Stimulated activated CD8-positive, alpha-beta memory T cell treated with anti-CD3 and anti-CD28 coated beads, Interleukin-15, amount 100 ng/mL, for 4 hours (primary cell): ENCODE measurements at places on chromosomes 2 and 18.

- DNase-seq, result no peak
Observed at GRCh38 chr2:240467659-240468302, 32.3 kb downstream of the GPC1 start.

- no peak for DNase-seq
Observed at GRCh38 chr18:58394602-58395425, 234.1 kb downstream of the ALPK2 start.

- DNase-seq, result no peak
Observed at GRCh38 chr2:225462417-225462816, 62.9 kb downstream of the NYAP2 start.

DNA sequence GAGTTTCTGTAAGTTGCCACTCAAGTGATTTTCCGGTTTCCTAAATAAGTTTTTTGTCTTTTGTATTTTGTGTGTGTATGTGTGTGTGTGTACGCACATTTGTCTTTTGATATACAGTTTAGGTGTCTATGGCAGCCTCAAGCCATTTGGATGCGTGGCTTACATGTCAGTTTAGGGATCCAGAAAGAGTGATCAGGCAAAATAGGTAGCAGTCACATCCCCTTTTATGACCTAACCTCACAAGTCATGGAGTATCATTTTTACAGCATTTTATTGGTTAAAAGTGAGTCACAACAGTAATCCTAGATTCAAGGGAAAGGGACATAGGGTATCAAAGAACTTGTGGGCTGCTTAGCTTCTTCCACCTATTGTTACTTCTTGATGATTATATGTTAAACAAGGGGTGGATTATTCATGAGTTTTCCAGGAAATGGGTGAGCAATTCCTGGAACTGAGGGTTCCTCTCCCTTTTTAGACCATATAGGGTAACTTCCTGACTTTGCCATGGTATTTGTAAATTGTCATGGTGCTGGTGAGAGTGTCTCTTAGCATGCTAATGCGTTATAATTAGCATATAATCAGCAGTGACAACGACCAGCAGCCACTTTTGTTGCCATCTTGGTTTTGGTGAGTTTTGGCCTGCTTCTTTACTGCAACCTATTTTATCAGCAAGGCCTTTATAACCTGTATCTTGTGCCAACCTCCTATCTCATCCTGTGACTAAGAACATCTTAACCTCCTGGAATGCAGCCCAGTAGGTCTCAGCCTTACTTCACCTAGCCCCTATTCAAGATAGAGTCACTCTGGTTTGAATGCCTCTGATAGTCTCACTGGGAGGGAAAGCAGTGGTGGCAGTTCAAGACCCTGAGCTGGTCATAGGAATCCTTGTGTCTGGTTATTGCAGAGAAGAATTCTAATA lies 8.6 kb upstream of the SOCS6 start:
- DNase-seq, result no peak

DNA sequence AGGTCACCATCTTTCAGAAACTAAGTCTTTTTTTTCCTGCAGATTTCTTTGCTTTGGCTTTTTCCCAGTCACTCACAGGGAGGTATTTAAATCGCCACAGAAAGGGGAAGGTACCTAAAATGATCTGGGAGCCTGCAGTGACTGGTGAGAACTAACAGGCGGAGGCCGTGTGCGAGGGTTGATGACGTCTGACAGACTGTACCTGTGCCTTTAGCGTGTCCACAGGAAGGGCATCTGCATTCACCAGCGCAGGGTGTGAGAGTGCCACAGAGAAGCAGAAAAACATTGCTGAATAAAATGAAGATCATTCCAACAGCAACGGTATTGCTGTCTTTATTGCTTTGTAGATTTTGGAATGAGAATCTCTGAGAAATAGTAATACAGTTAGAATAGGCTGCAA lies 5.7 kb downstream of the CTDP1 start:
- DNase-seq, result no peak

DNA sequence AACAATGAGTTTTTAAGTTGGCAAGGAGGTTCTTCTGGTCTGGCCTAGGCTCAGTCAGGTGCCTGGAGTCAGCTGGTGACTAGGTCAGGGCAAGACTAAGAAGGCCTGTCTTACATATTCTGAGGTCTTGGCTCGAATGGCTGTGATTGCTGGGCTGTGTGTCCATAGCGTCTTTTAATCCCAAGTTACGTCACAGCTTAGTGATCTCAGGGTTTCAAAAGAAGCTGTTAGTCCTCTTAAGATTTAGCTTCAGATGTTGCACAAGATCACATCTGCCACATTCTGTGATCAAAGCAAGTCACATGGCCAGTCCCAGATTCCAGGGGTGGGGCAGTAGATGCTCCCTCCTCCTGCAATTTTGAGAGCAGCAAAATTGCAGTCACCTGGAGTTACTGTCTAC lies 61.3 kb downstream of the PKP4 start:
- no peak for DNase-seq

- DNase-seq, result no peak
Observed at GRCh38 chr2:239255628-239256349, 145.0 kb downstream of the HDAC4 start.

DNA sequence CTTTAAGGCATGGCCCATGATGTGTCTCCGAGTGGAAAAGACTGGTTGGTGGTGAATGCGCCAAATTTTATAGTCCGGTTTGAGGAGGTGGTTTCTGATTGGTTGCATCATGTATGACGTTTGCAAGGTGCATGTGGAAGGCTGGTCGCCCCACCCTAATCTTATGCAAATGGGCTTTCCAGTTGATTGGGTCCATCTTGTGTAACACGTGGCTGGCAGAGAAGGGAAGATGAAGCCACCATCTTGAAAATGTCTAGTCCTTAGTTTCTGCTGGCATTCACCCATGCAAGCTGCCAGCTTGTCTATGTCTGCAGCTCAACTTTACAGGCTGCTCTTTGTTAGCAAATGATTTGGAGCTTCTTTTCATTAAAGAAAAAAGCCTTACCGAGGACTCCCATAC lies 132.2 kb downstream of the PIK3C3 start:
- DNase-seq, result no peak

DNA sequence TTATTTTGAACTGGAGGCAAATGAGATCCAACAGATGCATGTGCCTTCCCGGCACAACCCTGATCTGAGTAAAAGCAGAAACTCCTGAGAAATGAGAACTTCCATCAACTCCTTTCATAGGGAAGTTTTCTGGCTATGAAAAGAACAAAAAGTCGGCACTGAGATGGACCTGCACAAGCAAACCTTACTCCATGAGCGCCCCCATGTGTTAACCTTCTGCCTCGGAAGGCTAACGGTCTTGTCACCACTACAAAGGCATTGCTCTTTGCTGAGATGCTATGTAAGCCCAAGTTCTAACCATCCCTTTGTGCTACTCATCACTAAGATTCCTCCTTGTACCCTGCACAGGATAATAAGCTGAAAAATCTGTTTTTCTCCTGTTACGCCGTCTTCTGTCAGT lies 57.3 kb upstream of the SULT1C3 start:
- DNase-seq, result no peak

GRCh38 chr2:109326306-109326705 lies 197.3 kb downstream of the SH3RF3 start:
- no peak for DNase-seq

DNA sequence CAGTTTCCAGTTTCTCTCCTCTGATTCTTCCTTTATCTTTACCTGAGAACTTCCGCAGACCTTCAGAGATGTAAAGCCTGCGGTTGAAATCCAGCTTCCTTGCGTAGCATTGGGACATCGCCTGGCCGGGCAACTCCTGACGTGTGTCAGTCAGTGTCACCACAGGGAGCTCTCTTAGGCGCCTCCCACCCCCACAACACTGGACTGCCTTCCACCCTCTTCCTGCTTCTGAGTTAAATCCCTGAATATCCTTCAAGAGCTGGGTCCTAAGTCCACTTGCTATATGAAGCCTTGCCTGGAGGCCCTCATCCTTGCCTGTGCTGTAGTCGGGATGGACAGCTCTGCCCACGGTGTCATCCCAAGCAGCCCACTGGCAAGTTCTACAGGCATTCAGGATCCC lies 179.4 kb downstream of the SEPTIN10 start:
- DNase-seq, result no peak

DNA sequence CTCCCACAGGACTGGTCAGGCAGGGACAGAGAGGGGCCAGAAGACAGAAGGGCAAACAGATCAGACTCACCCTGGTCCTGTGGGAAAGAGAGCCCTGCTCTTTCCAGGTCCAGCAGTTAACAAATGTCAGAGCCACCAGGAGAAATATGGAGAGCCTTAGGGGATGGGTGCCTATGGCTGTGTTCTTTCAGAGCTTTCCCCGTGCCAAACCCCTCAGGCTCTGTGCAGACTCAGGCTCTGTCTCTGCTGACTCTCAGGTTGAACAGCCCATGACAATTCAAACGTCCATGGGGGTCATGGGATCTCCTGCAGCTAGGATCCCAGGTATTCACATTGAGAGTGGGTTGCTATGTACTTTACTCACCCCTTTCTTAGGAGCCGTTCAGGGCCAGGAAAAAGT lies 120.8 kb upstream of the ERBB4 start:
- DNase-seq, result no peak

- DNase-seq, result no peak
Observed at GRCh38 chr18:7333025-7333562, 102.2 kb downstream of the LRRC30 start.

DNA sequence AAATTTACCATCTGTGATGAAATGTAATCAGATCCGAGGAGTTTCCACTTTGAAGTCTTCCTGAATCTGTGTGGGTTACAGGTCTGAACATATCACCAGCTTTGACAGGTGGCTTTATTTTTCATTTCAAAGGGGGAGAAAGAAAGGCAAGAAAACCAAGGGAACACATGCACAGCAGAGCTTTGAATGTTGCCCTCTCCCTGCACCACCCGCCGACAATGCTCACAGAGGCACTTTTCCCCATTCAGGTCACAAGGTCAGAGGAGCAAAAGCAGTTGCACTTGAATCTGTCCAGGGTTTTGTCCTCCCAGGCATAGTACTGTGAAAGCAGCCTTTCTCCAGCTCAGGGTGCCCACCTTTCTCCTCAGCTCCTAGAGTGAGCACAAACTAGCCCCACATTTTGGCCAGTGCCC lies 130.2 kb downstream of the OSR1 start:
- DNase-seq, result no peak

GRCh38 chr2:118148133-118148532 lies 59.9 kb downstream of the INSIG2 start:
- no peak for DNase-seq

DNA sequence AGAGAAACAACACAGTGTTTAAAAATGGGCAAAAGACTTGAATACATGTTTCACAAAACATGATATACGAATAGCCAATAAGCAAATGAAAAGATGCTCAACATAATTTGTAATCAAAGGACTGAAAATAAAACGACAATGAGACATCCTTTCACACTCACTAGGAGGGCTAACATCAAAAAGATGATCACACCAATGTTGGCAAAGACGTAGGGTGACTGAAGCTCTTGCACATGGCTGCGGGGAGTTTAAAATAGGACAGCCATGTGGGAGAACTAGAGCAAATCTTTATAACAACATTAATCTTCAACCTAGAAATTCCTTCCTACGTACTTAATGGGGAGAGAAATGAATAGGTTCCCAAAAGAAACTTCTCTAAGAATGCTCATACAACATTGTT lies 19.2 kb upstream of the SEH1L start:
- DNase-seq, result no peak

GRCh38 chr2:10157293-10157692 lies 34.8 kb downstream of the RRM2 start:
- DNase-seq, result no peak

DNA sequence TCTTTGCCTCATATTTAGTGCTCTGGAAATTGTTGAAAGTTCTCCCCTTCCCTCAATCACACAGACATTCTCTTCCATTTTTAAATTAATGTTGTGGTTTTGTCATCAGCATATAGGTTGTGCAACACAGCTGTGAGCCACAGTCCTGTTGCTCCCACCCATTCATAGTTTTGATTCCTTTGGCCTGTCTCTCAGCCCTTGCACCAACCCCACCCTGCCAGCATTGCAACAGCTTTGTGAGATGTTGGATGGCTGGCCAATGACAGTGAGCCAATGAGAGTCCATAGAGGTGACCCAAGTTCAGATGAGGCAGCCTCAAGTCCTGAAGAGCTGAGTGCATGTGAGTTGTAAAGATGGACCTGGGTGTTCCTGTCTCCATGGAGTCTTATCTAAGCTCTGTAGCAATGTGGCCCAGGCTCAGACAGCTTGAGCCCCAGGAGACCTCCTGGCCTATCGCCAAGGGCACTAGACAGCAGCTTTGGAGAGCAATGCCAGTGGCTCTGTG lies 775.5 kb downstream of the RNF144A start:
- no peak for DNase-seq

GRCh38 chr2:71082402-71083252 lies 14.2 kb downstream of the NAGK start:
- DNase-seq, result no peak

DNA sequence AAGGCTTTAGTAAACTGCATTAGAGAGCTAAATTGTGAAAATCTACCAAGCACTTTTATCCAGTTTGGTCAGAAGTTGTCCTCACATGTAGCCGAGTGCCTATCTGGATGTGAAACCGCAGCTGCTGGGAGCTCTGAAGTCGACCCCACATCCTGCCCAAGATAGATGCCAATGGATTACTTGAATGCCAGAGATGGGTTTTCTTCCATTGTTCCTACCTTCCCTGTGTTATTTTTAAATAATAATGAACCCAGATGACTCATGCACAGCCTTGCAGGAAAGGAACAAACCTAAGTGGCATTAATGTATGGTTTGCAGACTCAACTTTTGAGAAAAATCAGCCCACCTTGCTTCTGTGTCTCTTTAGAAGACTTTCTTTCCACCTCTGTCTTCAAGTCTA lies 408.5 kb downstream of the FBXO15 start:
- no peak for DNase-seq

DNA sequence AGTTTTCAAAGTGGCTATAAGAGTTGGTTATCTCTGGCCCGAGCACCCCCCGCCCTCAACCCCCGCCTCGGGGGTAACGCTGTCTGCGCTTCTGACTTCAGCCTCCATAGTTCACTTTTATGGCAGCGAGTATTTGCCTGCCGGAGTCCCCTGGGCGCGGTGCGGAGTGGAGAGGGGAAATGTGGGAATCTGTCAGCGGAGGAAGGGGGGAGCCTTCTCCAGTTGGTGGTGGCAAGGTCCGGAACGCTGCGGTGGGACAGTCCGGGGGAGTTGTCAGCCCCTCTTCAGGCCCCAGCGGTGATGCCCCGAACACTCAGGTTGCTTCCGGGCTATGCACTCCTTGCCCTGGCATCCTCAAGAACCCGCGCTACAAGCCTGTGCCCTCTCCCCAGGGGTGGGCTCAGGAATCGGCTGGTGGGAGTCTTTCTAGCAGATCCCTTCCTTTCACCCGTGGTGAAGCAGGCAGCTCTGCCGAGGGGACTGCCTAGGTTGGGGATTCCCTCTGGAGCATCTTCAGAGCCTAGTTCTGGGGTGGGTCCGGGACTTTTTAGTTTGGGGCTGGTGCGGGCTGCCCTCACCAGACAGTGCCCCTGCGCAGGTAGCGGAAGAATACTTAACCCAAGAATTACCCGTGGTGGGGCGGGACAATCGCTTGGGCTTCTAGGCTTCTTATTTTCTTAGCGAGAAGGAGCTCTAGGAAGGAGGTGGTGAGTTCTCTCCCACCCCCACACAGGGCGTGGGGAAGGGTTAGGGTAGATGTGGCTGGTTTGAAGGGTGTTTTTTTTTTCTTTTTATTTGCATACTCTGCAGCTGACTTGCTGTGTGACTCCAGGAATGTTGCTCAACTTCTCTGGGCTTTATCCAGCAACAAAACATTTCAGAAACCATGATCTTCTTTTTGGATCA lies 1.6 kb downstream of the ATOH8 start:
- no peak for DNase-seq

- no peak for DNase-seq
Observed at GRCh38 chr2:1047485-1047884, 96.8 kb downstream of the SNTG2 start.
